Glutamatergic neuron (in vitro differentiated cells): ENCODE measurements at places on chromosomes 6 and 20.
A peak's percentile ranks its signal among the peaks of the same experiment; 100 is the strongest.

- no peak for DNase-seq
Observed at GRCh38 chr6:19736066-19736465, 101.1 kb upstream of the ID4 start.

- DNase-seq = no peak
Observed at GRCh38 chr6:37592085-37592698, 92.5 kb upstream of the CCDC167 start.

DNA sequence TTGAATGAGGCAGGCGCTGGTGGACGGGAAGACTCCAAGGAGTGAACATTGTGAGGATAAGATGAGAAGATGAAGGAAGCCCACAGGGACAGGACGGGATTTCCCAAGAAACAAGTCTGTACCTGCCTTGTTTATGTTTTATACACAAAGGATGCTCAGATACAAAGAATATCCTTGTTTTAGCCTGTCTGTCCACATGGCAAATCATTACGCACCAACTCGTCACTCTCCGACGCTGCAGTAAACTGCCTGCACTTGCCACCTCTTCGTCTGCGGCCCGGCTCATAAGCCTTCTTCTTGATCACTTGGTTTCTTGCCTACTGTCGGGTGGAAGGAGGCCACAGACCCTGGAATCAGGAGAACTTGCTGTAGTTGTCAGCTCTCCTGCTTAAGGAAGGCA, 85.4 kb downstream of the CD83 start:
- no peak for DNase-seq

DNA sequence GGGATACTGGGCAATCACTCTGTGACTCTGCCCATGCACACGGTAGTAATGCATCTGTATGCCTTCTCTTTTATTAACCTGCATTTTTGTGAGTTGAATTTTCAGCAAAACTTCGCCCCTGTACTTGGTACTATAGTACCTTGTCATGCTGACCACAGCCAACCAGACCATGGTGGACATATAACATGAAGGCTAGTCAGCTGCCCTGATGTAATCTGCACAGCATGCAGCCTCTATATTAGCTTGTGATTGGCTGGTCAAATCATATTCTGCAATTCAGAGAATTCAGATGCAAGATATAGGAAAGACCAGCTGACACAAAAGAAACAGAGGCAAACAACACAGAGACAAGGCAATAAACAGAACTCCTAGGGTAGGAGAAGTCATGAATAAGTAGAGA, 200.9 kb upstream of the JARID2 start:
- no peak for DNase-seq

- DNase-seq = no peak
Observed at GRCh38 chr6:44278315-44278714, 8.1 kb downstream of the TMEM151B start.

GRCh38 chr6:112744827-112745226, 397.7 kb downstream of the RFPL4B start:
- no peak for DNase-seq

GRCh38 chr6:105204331-105204730, 24.5 kb upstream of the POPDC3 start:
- no peak for DNase-seq

GRCh38 chr6:170147832-170148708, 142.8 kb downstream of the DLL1 start:
- no peak for DNase-seq

DNA sequence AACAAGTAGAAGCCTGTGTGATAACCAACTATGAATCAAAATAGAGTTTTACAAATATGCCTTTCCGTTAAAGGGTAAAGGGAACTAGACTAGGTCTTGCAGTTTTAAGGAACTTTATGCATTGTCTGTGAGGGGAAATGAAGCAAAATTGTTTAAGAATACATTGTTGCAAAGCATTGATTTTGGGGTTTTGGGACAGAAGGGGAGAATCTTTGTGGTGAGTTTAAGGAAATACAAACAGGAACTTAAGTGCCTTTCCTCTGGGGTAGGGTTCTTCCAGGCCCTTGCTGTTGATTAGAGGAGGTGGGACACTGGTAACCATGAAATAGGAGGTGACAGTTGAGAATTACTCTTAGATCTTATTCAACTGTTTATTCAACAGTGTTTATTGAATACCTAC, 4.7 kb downstream of the MAPK14 start:
- DNase-seq = no peak

GRCh38 chr6:31037169-31037568, 26.9 kb downstream of the MUC22 start:
- no peak for DNase-seq

DNA sequence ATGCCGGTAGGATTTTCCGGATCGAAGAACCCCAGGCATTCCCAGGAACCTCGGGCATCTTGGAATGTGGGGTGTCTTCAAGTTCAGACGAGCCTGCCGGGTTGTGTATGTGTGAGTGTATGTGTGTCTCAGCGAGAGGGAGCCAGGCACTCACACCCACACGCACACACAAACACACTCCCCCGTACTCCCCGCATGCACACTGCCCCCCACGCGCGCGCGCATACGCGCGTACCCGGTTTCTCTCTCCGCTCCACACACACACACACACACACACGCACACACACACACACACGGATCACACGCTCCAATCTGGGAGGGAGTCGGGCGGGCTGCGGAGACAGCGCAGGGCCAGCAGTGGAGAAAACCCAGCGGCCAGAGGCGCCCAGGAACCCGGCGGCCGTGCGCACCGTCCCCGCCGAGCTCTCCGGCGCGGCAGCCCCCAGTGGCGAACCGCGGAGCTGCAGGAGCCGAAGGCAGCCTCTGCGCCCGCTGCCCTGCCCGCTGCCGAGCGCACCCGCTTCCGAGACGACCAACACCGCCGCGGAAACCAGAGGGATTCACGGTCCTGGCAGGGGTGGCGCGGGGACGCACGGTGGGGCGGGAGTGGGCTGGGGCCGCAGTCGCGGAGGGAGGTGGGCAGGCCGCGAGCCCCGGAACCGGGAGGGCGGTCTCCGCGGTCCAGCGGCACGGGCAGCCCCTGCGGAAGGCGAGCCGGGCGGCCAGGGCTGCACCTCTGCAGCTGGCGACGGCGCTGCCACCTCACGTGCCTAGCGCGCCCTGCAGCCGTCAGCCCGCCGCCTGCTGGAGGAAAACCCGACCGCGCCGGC, at the start of gene LRFN2:
TSS of gene LRFN2 (minus strand) at position 125 of the 830 bp plus-strand sequence.
- peak; percentile 94 for DNase-seq

- DNase-seq = peak; percentile 29
Observed at GRCh38 chr6:90294614-90294988, 2.0 kb downstream of the BACH2 start.

- DNase-seq = no peak
Observed at GRCh38 chr6:98836962-98837944, 2.9 kb downstream of the POU3F2 start.

DNA sequence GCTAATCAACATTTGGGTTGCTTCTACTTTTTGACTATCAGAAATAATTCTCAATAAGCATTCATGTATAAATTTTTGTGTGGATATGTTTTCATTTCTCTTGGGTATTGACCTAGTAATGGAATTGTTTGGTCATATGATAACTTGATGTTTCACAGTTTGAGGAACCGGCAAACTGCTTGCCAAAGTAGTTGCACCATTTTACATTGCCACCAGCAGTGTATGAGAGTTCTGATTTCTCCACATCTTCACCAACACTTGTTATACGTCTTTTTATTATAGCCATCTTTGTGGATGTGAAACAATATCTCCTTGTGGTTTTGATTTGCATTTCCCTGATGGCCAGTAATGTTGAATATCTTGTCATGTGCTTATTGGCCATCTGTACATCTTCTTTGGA, 42.6 kb upstream of the TGM2 start:
- DNase-seq = no peak

GRCh38 chr6:149277621-149278020, 39.9 kb upstream of the TAB2 start:
- DNase-seq = no peak

DNA sequence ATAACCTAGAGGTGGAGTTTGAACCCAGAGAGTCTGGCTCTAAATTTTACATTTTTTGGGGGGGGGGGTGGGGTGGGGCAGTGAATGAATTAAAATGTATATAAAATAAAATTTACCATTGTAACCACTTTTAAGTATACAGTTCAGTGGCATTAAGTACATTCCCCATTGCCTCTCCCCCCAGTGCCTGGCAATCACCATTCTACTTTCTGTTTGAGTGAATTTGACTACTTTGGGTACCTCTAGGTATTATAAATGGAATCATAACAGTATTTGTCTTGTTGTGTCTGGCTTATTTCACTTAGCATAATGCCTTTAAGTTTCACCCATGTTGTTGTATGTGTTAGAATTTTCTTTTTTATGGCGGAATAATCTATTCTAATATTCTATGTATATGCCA, 2.7 kb downstream of the FAM110A start:
- no peak for DNase-seq

GRCh38 chr6:71334768-71335167, 46.2 kb downstream of the OGFRL1 start:
- no peak for DNase-seq
